Fibroblast of lung (primary cell): ENCODE measurements at places on chromosomes 2 and 18. TPM values are rescaled to one million over a fixed set of nuclear protein-coding genes. Genes with fewer than 3 reads are reported as not detected.
A peak's percentile ranks its signal among the peaks of the same experiment; 100 is the strongest.

PPP1R1C gene
- 0.50 and 0.77 TPM in 2 replicates for total RNA-seq

LRP2 gene
- total RNA-seq: under 0.01 TPM in 2 replicates

LANCL1 gene
- total RNA-seq: 32.6 and 56.1 TPM in 2 replicates

TXNDC2 gene
- total RNA-seq: not detected in 2 replicates

LYG2 gene
- total RNA-seq: not detected in 2 replicates

DNMT3A gene
- 16.9 and 19.7 TPM in 2 replicates for total RNA-seq

NUP35 gene
- 6.7 and 8.9 TPM in 2 replicates for total RNA-seq

SERPINB8 gene
- total RNA-seq: 8.7 and 9.7 TPM in 2 replicates

FSHR gene
- under 0.01 TPM in 1 of 2 replicates, not detected in the other for total RNA-seq

DNA sequence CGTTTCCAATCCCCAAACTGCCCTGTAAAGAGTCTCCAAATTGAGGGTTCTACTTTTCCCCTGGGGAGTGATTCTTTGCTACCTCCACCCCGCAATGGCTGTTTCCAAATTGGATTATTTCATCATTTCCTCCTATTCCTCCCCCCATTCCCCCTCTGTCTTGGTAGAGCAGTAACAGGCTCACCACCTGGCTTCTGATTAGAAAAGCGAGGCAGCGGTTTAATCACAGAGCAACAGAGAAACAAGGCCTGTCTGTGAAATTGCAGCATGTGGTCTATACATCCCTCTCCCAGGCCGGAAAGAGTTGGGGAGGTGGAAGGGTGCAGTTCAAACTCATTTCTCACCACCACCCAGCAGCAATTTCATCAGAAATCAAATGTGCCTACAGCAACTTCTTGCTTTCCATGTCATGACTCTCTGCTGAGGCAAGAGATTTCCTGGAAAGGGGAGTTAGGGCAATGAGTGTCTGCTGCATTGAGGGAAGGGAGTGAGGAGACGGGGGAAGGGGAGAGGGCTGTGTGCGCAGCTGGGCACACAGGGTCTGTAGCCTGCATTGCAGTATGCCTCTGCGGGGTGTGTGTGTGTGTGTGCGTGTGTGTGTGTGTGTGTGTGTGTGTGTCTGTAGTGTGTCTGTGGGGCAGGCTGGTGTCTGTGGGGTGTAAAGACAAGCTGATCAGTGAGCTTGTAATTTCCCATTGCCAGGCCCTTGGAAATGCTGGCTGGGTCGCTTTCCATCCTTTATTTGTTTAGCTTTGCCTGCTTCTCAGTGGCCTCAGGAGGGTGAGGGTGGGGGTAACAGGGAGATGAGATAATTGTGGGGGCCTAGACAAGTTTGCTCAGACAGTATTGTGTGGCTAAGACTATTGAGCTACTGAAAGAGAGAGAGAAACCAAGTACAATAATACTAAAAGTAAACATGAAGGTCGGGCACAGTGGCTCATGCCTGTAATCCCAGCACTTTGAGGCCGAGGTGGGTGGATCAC lies 13.5 kb upstream of the IGFBP2 start:
- no peak overlapping the region for H3K27ac ChIP-seq
- H3K4me1 ChIP-seq: peaks cover 2% of the 10 kb centered on the region
- H3K27me3 ChIP-seq: no peaks in the 10 kb centered on the region
- DNase-seq: peak; percentile 41
- H3K4me3 ChIP-seq: no peak overlapping the region

- H3K4me3 ChIP-seq: no peak overlapping the region
- DNase-seq: no peak
- peaks cover 22% of the 10 kb centered on the region for H3K4me1 ChIP-seq
- no peaks in the 10 kb centered on the region for H3K36me3 ChIP-seq
- no peaks in the 10 kb centered on the region for H3K27me3 ChIP-seq
- H3K27ac ChIP-seq: no peak overlapping the region
Observed at GRCh38 chr18:59550174-59550516, 147.1 kb downstream of the CCBE1 start.

DNA sequence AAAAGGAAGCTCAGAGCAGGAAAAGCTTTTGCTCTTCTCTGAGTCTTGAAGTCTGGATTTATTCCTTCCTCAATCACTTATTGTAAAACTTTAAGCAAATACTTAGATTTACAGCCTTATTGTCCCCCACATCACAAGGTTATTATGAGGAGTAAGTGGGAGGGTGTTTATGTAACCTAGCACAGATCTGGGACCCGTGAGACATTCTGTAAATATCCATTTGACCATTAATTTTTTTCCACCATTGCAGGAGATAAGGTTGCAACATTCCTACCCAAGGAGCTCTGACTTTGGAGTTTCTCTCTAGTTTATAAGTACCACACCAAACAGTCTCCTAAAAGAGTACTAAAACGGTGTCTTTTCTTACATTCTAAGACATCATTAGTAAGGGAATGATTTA lies 52.1 kb upstream of the CTIF start:
- peaks cover 17% of the 10 kb centered on the region for H3K4me1 ChIP-seq

GRCh38 chr18:8217051-8217564 lies 392.1 kb upstream of the RAB12 start:
- H3K4me3 ChIP-seq: no peak overlapping the region
- H3K27ac ChIP-seq: no peak overlapping the region
- no peaks in the 10 kb centered on the region for H3K27me3 ChIP-seq
- peak; percentile 3 for DNase-seq
- no peaks in the 10 kb centered on the region for H3K36me3 ChIP-seq

GRCh38 chr18:45686891-45687611 lies 36.9 kb upstream of the SLC14A1 start:
- no peaks in the 10 kb centered on the region for H3K27me3 ChIP-seq
- peaks cover 10% of the 10 kb centered on the region for H3K4me1 ChIP-seq
- no peak overlapping the region for H3K4me3 ChIP-seq
- no peak overlapping the region for H3K27ac ChIP-seq

- H3K27me3 ChIP-seq: no peaks in the 10 kb centered on the region
- no peak overlapping the region for H3K4me3 ChIP-seq
- peak; percentile 4 for DNase-seq
- H3K4me1 ChIP-seq: no peaks in the 10 kb centered on the region
Observed at GRCh38 chr2:57333221-57333620, 713.4 kb upstream of the VRK2 start.

GRCh38 chr2:232339121-232340081 lies 39.1 kb upstream of the ALPP start:
- DNase-seq: no peak
- H3K27me3 ChIP-seq: no peaks in the 10 kb centered on the region
- H3K4me3 ChIP-seq: no peak overlapping the region
- no peaks in the 10 kb centered on the region for H3K4me1 ChIP-seq
- no peak overlapping the region for H3K27ac ChIP-seq

DNA sequence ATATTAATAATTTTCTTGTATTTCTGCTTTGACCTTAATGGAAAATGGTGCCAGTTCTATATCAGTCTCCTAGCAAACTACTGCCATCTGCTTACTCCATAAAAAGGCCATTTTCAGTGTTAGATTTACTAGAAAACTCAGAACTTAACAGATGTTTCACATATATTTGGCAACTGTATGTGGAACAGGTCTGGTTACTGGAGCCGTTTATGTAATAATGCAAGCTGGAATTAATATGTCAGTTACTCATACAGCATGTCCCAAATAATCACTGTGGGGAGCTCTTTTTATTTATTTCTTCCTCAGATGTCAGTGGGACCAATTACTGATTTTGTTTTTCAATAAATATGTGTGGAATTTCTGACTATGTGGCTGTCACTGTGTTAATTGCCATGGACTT lies 1247.6 kb downstream of the CNTNAP5 start:
- no peak overlapping the region for H3K4me3 ChIP-seq
- no peak for DNase-seq
- no peak overlapping the region for H3K27ac ChIP-seq
- no peaks in the 10 kb centered on the region for H3K4me1 ChIP-seq
- no peaks in the 10 kb centered on the region for H3K27me3 ChIP-seq

DNA sequence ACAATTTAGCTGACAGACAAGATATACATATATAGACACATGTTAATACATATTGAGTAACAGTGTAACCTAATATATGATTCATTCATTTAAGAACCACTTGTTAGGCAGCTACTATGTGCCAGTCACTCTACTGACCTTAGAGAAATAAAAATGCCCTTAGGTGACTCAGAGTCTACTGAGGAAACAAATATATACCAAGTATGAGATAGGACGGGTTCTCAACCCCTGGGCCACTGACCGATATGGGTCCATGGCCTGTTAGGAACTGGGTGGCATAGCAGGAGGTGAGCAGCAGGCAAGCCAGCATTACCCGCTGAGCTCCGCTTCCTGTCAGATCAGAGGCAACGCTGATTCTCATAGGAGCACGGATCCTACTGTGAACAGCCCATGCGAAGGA lies 14.8 kb downstream of the STRN start:
- no peak overlapping the region for H3K4me3 ChIP-seq
- no peaks in the 10 kb centered on the region for H3K36me3 ChIP-seq
- no peak overlapping the region for H3K27ac ChIP-seq
- peaks cover 6% of the 10 kb centered on the region for H3K4me1 ChIP-seq

DNA sequence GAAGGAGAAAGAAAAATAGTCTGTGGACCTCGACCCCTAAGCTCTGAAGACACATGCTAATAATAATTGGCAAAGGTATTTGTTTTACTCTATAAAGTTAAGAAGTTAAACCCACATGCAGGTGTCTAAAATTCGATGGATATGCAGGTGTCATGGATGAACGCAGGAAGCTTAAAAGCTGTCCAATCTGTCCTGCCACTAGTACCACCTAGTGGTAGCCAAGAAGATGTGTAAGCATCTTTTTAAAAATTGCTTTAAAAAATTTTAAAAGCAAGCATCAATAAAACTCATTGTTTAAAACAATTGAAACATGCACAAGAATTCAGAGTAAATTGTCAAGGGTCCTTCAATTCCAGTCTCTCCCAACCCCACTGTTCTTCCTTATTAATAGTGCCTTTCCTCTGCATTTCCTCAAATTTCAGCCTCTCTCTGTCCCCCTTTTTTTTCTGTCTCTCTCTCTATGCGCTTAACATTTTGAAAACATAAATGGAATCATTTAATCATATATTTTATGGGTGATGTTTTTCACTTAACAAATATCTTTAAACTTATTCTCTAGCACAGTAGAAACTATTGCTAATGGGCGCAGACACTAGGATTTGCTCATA lies 30.6 kb upstream of the PPP3R1 start:
- no peaks in the 10 kb centered on the region for H3K36me3 ChIP-seq
- no peaks in the 10 kb centered on the region for H3K27me3 ChIP-seq
- H3K27ac ChIP-seq: no peak overlapping the region
- peak; percentile 54 for DNase-seq

DNA sequence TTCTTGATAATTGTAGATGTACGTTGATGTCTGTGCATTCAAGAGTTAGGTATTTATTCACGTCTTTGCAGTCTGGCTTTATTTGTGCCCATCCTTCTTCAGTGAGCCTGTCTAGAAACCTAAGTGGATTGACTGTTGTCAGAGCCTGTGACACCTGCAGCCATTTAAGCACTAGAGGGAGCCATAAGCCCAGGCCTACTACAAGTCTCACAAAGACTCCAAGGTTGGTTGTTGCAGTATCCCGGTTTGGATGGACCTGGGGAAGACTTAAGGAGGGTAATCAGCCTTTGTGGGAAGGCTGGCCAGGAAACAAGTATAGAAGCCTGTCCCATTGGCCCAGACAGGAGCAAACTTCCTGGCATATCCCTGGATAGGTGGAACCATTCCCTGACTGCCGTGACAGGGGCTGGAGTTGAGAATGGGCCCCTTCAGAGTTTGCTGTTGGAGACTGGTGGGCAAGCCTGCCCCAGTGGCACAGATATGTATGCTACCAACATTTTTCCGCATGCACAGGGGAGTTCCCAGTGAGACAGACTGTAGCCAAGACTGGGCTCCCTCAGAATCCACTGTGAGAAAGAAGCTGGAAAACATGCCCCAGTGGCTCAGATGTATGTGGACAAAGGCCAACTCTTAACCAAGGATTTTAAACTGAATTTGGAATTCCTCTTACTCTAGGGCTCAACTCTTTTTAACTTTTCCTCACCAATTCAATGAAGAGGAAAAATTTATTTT lies 9.3 kb upstream of the LRRC30 start:
- peak; percentile 78 for DNase-seq
- H3K4me1 ChIP-seq: no peaks in the 10 kb centered on the region
- no peak overlapping the region for H3K4me3 ChIP-seq
- H3K27me3 ChIP-seq: no peaks in the 10 kb centered on the region
- no peak overlapping the region for H3K27ac ChIP-seq
- H3K36me3 ChIP-seq: no peaks in the 10 kb centered on the region

DNA sequence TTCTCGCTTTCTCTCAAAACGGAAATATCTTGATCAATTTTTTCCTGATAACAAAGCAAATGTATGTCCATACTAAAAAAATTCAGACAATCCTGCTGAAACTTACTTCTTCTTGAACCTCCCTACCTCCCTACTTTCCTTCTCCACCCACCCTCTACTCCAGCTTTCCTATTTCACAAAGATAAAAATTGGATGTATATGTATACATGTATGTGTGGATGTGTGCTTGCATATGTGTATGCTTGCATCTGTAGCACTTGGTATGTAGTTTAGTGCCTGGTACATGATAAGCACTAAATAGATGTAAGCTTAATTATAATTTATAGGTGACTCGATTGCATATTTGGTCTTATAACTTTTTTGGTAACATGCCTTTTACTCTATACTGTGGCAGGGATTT lies 167.5 kb upstream of the ITGA4 start:
- H3K36me3 ChIP-seq: no peaks in the 10 kb centered on the region
- no peak overlapping the region for H3K4me3 ChIP-seq
- no peaks in the 10 kb centered on the region for H3K4me1 ChIP-seq
- DNase-seq: no peak
- no peak overlapping the region for H3K27ac ChIP-seq

GRCh38 chr2:189178054-189178453 lies 1.5 kb downstream of the COL5A2 start:
- no peaks in the 10 kb centered on the region for H3K4me1 ChIP-seq
- H3K4me3 ChIP-seq: peak overlapping the region; percentile 90
- H3K36me3 ChIP-seq: no peaks in the 10 kb centered on the region
- peak; percentile 68 for DNase-seq
- H3K27me3 ChIP-seq: no peaks in the 10 kb centered on the region

DNA sequence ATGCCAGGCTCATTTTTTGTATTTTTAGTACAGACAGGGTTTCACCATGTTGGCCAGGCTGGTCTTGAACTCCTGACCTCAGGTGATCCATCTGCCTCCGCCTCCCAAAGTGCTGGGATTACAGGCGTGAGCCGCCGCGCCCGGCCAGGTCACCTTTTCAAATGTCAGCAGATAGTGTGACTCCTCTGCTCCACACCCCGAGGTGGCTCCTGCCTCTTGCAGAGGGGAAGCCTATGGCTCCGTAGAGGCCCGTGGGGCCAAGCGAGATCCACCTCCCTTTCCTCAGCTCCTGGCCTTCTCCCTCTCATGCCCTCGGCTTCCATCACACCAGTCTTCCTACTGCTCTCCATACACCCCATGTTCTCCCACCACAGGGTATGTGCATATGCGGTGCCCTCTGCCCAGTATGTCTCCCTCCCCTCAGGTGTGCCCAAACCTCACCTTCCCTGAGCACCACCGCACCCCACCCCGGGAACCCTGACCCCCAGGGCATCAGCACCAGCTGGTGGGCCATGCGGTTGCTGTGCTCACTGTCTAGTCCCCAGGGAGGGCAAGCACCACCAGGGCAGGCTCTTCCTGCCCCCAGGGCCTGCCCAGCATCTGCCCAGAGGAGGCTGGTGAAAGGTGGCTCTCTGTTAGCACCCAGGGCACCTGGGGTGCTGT lies 10.7 kb downstream of the GPR17 start:
- no peak overlapping the region for H3K4me3 ChIP-seq
- H3K36me3 ChIP-seq: no peaks in the 10 kb centered on the region
- H3K27ac ChIP-seq: no peak overlapping the region
- no peak for DNase-seq
